ENCODE measurements at places on chromosomes 4 and X. TPM values are rescaled to one million over a fixed set of nuclear protein-coding genes. Genes with fewer than 3 reads are reported as not detected.

DNA sequence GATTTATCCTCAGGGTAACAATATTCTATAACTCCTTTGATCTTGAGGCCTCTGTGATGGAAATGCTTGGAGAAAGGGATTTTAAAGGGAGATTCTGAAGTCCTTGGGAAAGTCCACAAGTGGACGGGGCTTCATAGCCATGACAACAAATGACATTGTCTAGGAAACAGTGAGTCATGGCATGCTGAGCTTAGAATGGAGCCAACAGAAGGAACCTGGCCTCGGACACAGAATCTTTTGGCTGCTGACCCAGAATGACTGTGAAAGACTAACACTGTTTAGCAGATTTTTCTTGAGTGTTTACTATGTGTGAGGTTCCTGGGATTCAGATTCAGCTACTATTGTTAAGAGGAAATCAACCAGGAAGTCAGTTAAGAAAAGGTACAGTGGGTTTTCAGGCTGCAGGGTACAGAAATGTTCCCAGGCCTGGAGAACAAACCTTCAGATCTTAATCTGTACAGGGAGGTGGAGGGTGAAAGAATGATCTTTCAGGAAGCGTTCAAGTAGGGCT, 18.1 kb upstream of the CXCL2 start:
- H3K4me3 ChIP-seq: no peak overlapping the region
- no peaks in the 10 kb centered on the region for H3K36me3 ChIP-seq
- H3K4me1 ChIP-seq: peaks cover 20% of the 10 kb centered on the region

- no peaks in the 10 kb centered on the region for H3K27me3 ChIP-seq
- H3K4me1 ChIP-seq: no peaks in the 10 kb centered on the region
- H3K4me3 ChIP-seq: no peak overlapping the region
- no peaks in the 10 kb centered on the region for H3K36me3 ChIP-seq
These were observed 33.9 kb downstream of the TMPRSS11A start for GRCh38 chr4:67929426-67929825.

GRCh38 chr4:23956601-23957364, 66.9 kb upstream of the PPARGC1A start:
- H3K4me3 ChIP-seq: no peak overlapping the region
- H3K27me3 ChIP-seq: no peaks in the 10 kb centered on the region
- DNase-seq: no peak
- no peaks in the 10 kb centered on the region for H3K36me3 ChIP-seq
- H3K4me1 ChIP-seq: peaks cover 9% of the 10 kb centered on the region

DNA sequence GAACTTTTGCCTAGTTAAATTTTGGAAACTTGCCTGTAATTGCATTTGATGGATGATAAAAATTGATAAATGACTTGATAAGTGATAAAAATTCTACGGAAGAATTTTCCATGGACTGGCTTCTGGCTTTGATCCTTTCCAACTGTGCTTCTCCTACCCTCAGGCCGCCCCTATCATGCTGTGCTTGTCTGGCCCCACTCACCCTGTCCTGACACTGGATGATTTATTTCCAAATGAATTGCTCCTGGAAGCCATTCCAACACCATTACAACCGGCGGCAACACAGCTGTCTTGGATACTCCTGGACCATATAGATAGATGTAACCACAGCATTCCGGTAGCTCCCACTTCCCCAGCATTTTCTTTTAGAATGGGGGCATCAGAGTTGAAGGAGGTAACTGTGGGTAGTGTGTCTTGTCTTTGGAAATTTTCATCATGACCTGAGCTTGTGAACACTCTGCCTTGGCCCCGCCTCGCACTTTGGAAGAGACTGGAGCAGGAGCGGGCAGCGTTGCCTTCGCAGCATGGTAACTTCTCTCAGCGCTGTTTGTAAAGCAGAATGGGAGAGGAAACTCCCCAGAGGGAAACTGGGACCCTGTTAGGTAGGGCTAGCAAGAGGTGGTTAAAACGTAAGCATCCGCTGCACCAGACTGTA, 77.4 kb downstream of the TBL1X start:
- no peak overlapping the region for H3K4me3 ChIP-seq
- no peak overlapping the region for H3K27ac ChIP-seq
- no peaks in the 10 kb centered on the region for H3K36me3 ChIP-seq
- no peaks in the 10 kb centered on the region for H3K4me1 ChIP-seq

DNA sequence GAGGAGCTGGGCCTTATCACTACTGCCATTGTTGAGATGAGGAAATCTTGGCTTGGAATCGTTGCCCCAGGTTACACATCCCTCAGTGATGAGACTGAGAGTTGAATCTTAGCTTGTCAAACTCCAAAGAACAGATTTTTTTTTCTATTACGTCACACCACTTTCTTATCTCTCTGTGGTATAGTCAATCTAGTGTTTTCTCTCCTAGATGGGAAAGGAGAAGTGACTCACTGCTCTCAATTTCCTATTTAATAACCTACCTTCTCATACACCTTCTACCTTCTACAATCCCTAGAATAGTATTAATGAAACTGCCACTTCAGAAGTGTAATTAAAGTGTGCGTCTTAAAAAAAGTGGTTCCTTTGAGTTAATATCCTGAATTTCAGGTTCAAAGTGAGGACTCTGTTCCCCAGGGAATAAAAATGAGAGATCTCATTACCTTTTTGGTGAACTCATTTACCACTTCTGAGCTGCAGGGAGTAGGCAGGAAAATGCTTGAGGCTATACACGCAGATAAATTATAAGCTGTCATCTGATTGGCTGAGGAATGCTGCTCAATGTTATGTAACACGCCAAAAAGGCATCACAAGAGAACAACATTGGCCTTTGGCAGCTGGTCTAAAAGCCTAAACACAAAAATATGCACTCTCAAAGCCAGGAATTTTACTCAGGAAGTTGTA, 59.3 kb downstream of the MAD2L1 start:
- peak; percentile 83 for DNase-seq
- H3K27ac ChIP-seq: no peak overlapping the region
- no peaks in the 10 kb centered on the region for H3K4me1 ChIP-seq
- no peaks in the 10 kb centered on the region for H3K27me3 ChIP-seq

GRCh38 chr4:147607471-147607870, 9.7 kb upstream of the TMEM184C start:
- no peak overlapping the region for H3K27ac ChIP-seq
- H3K36me3 ChIP-seq: no peaks in the 10 kb centered on the region
- no peaks in the 10 kb centered on the region for H3K4me1 ChIP-seq
- H3K4me3 ChIP-seq: no peak overlapping the region

TMEM271 gene
- not detected for polyA plus RNA-seq
